ENCODE measurements at places on chromosomes 1 and 21. TPM values are rescaled to one million over a fixed set of nuclear protein-coding genes. Genes with fewer than 3 reads are reported as not detected.

- DNase-seq: no peak
Observed at GRCh38 chr1:155981266-155982088, 3.1 kb upstream of the ARHGEF2 start.

The CELA3B gene
- polyA plus RNA-seq: 0.49 TPM

- DNase-seq: no peak
Observed at GRCh38 chr1:227778401-227778947, 37.0 kb upstream of the PRSS38 start.

The MROH9 gene
- polyA plus RNA-seq: not detected

DNA sequence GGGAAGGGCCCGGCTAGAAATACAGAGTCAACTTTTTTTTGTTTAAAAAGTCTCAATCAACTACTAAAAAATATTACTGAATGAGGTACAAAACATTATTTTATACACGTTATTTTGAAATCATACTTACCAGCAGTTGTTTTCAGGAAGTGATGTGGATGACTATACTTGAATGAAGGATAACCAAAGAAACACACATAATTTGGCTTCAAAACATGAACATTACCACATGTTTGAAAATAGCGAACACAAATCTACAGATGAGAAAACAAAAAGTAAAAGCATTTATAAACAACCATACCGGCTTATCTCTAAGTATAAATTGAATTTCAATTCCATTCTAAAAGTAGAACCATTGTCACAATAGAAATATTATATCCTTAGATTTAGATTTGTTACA lies 9.0 kb downstream of the DBT start:
- no peak for DNase-seq

DNA sequence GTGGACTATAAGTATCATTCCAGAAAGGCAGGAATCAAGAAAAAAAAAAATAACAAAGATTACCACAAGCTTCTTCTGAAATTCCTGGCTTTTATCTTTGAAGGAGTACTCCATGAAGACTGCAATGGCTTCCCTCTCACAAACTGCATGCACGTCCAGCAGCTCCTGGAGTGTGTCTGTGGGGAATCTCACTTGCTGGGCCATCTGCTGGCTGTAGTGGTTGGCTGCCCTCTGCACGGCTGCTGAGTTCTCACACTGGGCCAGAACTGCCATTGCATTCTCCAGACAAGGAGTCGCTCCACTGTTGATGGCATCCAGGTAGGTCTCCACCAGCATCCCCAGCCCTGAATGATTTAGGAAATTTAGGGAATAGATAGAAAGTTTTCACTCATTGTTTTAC lies 23.3 kb upstream of the GBP2 start:
- no peak for DNase-seq

The FCRL3 gene
- polyA plus RNA-seq: 0.16 TPM

The ZNF593OS gene
- 1.4 TPM for polyA plus RNA-seq

DNA sequence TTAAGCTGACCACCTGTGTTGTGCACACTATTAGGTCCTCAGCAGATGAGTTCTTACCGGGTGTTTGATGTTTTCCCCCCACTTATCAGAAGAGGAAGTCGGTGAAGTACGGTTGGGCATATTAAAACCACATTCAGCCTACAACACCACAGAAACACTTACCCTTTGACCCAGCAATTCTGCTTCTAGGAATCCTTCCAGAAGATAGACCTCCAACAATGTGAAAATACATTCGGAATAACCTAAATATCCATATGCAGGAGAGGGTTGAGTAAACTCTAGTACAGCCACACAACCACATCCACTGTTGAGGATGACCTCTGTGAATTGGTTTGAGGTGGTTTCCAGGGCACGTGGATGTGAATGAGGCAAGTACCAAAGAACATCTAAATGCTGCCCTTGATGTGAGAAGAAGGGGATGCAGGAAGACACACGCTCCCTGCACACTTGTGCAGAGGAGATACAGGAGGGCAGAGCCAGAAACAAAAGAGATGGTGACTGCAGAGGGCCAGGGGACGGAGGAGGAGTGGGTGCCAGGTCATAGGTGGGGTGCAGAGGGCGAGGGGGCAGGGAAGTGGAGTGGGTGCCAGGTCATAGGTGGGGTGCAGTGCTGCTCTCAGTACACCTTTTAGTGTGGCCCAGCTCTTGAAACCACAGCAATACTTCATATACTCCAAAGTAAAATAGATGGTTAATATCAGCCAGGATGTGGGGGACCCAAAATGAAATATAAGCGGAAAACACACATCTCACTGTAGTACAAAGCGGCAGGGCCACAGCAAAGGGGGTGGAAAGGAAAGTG lies 12.8 kb downstream of the ADARB1 start:
- no peak for DNase-seq

DNA sequence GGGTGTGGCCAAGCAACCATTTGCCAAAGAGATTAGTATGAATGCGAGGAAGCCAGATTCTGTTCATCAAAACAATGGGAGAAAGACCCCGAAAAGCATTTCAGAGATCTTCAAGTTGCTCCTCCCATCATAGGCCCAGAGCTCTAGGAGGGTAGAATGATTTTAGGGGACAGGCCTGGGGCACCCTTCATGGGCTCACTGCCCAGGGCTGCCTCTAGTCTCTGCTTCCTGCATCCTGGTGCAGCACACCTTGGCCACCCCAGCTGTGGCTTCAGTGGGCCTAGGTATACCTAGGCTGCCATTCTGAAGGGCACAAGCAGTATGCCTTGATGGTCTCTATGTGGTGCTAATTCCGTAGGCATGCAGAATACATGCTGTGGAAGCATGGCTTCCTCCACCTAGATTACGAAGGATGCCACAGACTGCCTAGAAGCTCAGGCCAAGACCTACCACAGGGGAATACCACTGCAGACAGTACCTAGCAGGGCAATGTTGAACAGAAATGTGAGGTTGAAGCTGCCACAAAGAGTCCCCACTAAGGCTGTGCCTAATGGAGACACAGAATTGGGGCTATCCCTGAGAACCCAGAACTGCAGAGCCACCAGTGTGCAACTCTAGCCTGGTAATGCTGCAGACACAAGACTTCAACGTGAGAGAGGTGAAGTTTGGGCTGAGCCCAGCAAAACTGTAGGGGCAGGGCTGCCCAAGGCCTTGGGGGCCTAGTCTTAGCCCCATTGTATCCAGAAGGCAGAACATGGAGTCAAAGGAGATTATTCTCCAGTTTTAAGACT lies 158.8 kb downstream of the CLIC6 start:
- DNase-seq: no peak

The SHE gene
- polyA plus RNA-seq: 9.8 TPM

- DNase-seq: no peak
Observed at GRCh38 chr1:147641695-147642592, 28.4 kb downstream of the ACP6 start.

DNA sequence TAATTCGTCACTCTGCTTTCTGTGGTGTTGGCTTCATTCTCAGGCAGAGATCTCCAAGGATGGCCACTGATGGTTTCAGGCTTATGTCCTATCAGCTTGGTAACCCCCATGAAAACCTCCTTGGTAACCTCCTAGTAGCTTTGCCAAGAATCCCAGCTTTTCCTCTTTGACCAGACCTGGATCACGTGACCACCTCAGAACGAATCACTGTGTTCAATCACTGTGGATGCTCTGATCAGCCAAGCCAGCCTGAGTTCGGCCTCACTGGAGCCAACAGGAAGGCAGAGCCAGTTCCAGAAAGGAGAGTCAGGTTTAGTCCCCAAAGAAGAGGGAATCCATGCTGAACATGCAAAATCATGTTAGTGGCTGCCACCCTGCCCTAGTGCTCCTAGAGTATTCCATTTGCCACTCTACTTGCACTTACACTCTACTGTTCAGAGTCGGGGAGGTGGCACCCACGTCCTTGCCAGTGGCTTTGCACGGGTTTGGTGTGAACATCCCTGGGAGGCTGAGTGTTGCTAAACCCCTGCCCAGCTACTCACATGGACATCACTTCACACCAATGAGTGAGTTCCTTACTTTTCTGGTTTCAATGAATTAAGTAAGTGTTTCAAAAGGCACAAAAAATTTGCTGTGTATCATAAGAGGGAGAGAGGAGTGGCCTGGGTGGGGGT lies 33.5 kb upstream of the SSBP3 start:
- no peak for DNase-seq

DNA sequence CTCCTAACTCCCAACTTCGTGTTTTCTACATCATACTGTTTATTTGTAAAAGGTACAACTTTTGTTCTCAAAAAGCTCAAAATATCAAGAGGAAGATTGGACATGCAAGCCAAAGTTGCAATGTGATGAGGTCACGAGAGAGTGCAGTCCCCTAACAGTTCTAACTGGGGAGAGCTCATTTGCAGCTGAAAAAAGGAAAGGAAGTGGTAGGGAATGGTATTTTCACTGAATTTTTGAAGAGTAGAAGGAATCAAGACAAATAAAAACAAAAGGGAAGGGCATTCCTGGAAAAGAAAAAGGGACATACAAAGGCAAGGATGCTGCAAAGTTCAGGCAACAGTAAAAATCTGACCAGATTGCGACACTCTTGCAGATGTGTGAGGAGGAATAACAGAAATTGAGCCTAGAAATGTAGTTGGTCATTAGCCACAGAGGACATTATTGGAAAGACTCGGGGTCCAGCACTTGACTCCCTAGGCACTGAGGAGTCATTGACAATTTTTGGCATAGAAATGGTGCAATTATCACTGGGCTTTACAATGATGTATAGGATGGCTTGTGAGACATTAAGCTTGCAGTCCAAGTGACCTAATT lies 67.9 kb downstream of the TBX15 start:
- no peak for DNase-seq

The BCL2L15 gene
- polyA plus RNA-seq: 0.65 TPM

DNA sequence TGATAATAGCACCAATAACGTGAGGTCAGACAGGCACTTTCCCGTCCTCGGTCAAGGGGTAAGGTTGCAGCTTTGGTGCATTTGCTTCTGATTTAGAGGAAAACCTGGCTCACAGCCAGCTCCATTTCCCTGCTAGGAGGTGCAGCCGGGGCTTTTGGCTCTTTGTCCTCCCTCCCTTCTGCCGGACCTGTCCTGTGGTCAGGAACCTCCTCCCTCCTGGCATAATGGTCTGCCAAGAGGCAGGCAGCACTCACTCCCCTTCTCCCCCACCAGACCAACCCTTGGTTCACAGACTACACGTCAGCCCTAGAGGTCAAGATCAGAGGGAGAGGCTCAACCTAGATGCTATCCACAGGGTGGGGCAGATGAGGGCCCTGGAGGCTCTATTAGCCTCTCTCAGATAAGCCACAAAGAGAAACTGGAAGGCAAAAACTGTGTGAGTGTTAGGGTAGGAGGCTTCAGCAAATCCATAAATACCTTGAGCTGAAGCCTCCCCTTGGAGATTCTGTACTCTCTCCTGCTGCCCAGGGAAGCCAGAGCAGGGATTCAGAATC lies 64.8 kb downstream of the PLXNA2 start:
- no peak for DNase-seq

DNA sequence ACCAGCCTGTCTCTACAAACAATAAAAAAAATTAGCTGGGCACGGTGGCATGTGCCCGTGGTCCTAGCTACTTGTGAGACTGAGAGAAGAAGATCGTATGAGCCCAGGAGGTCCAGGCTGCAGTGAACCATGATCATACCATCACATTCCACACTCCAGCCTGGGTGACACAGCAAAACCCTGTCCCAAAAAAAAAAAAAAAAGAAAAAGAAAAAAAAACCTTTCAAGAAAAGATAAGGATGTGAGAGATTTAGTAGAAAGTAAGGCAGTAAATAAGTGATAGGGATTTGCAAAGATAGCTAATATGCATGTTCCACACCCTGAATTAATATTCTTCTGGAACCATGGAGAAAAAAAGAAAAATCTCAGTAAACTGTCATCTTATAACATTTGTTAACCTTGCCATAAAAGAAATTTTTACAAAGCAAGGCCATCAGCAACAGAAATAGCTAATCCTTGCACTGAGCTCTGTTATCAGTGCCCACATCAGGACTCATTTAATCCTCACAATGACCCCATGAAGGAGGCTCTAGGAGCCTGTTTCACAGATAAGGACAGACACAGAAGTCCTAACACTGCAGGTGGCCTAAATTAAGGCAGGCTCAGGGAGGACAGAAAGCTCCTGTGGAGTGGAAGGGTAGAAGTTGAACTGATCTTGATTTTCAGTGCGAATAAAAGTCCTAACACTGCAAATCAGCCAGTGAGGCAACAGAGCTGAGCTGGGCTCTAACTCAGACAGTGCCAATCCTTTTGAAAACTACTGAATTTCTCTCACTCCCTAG lies 7.6 kb downstream of the GNB1 start:
- DNase-seq: no peak

DNA sequence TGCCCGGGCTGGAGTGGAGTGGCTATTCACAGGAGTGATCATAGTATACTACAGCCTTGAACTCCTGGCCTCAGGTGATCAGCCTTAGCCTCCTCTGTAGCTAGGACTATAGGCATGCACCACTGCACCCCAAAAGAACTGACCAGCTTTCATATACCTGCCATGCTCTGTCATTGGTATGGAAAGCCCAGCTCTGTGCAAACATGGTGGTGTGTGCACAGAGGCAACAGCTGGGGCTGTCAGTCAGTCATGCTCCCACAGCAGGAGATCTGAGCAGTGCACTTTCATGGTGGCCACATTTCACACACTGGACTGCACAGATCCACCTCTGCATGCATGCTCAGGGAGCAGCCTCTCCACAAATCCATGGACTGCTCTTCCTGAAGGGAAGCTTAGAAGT lies 8.8 kb upstream of the JAK1 start:
- no peak for DNase-seq

The GPR89A gene
- polyA plus RNA-seq: 31.9 TPM

The DEGS1 gene
- 52.0 TPM for polyA plus RNA-seq

DNA sequence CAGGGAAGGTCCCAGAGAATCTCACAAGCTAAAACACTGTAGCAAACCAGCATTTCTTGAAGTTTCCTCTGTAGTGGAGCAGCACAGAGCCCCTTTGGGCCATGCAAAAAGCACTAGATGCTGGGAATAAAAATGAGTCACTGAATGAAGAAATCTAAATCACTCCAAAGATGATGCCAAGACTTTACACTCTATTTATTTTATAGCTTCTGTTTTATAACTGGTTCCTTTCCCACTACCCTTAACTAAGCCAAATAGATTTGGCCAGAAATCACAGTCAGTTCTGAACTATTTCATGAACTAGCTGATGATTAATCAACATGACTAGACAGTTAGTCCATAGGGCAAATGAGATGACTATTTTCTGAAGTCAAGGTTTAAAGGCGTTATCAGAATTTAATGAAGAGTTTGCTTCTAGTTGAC lies 89.5 kb downstream of the SCMH1 start:
- peak; percentile 4 for DNase-seq

DNA sequence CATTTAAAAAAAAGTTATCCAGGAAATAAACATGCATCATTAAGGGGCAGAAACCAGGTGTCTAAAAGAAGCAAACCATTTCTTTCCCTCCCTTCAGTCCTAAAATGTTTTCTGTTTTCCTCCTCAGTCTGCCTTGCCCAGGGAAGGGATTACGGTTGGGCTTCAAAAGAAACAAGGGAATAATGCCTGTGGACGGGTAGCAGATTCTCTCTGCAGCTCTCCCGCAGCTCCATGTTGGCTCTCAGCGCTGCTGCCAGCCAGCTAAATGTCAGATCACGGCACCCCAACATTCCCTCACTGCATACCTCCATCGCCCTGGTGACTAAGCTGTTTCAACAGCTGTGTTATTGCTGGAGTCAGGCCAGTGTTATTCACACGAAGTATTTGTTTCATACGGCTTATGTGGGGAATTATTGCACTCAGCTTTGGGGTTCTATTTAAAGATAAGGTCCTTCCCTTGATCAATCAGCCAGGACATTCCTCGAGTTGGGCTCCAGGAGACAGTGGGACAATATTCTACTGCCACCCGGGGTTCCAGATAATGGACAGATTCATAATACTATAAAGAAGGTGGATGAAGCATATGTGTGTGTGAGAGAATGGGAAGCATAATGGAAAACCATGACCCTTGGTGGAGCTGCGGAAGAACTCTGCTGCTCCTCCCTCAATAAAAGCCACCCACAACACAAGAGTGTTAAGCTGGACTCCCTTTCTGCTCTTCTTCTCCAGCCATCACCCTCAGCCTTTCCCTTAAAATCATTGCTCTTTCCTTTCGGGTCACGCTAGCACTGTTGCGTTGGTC lies 58.2 kb downstream of the WLS start:
- peak; percentile 67 for DNase-seq
